Colonic mucosa (tissue), 4 donors: ENCODE measurements at places on chromosomes 5 and 9. TPM values are rescaled to one million over a fixed set of nuclear protein-coding genes. Genes with fewer than 3 reads are reported as not detected.

The IFNA2 gene
- not detected for total RNA-seq

GRCh38 chr5:136808756-136809155 lies 443.4 kb upstream of the TRPC7 start:
- DNase-seq: no peak

DNA sequence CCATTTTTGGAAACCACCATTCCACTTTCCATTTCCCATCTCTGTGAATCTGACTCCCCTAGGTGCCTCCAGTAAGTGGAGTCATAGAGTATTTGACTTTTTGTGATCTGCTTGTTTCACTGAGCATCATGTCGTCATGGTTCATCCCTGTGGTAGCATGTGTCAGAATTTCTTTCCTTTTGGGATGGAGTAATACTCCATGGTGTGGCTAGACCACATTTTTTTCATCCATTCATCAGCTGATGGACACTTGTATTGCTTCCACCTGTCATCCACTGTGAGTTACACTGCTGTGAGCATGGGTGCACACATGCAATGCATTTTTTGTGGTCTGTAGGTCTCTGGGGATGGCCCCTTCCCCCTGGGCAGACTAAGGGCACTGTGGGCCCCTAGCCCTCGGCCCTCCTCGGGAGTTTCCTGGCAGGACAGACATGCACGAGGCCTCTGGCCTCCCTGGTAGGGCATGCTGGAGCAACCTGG lies 115.9 kb downstream of the GADD45G start:
- DNase-seq: no peak

DNA sequence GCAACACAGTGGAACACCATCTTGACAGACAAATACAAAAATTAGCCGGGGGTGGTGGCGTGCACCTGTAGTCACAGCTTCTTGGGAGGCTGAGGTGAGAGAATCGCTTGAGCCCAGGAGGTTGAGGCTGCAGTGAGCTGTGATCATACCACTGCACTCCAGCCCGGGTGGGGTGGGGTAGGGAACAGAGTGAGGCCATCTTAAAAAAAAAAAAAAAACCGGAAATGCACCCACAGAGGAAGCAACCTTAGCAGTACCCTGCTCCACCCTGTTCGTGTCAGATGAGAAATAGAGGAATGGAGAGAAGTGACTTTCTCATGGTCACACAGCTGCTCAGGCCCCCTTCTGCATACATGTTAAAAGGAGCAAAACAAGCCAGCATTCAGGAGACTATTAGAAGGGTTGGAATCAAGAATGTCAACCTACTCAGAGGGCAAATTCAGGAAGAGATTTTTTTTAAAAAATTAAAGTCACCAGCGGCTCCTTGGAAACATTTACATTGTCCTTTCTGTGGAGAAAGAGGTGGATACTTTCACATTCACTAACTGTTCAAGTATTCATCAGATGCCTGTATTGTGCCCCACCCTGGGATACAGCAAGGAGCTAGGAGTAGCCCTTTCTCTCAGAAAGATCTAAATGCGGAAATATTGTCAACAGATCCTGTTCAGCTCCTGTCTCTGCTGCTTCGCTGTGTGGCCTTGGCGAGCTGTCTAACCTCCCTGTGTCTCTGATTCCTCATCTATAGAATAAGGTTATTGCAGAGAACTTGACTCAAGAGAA lies 41.0 kb downstream of the CYFIP2 start:
- DNase-seq: no peak

- no peak for DNase-seq
These were observed 1.4 kb downstream of the MYO10 start for GRCh38 chr5:16934677-16935153.

DNA sequence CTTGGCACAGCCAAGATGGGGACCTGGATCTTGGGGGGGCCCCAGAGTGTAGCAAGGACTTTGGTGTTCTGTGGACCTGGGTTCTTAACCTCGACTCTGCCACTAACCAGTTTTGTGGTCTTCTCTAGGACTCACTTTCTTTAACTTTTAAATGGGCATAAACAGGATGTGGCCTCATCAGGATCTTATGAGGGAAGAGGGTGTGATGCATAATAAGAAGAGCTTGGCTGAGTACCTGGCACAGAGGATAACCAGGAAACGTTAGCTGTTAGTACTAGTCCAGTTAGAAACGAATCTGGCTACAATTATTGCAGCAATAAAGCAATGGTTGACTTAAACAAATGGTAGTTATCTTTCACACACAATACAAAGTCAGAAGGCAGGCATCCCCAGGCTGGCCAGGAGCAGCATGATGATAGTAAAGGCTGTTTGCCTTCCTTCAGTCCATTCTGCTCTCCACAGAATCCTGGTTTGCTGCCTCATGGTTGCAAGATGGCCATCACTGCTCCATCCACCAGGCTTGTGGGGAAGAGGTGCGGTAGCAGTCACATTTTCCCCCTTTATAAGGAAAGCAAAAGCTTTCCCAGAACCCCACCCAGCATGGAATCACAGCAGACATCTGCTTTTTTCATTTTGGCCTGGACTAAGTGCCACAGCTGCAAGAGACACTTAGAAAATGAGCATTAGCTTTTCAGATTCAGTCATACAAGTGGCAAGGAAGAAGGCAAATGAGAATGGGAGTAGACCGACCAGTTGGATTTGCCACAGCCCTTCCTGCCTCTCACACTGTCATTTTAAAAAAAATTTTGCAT lies 225.0 kb downstream of the AOPEP start:
- peak; percentile 52 for DNase-seq

DNA sequence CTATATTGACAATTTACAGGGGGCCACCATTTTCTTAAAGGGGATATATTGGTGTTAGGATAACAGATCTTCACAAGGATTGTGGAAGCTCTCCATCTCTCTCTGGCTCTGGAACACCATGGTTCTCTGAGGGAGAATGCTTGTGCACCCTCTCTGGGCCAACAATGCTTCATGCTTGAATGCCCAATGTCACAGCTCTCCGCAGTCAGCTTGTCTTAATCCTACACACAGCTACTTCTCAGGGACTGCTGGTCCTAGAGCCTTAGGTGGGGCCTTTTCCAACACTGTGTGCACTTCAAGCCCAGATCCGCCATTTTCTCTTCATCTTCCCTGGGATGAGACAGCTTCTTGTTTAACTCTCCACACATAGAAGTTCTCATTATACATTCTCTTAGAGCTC lies 6.9 kb upstream of the PDLIM4 start:
- DNase-seq: no peak

GRCh38 chr9:124852829-124853531 lies at the start of gene WDR38:
Gene WDR38, plus strand, starts transcription at chr9:124853460. Its CDS starts 72 bp downstream, at chr9:124853532.
- DNase-seq: peak; percentile 64

- DNase-seq: no peak
These were observed at the start of gene CCDC180 for GRCh38 chr9:97307500-97308163. Gene CCDC180, plus strand, starts transcription at chr9:97307659. Its CDS starts 405 bp downstream, at chr9:97308064.

- DNase-seq: no peak
These were observed 334.4 kb downstream of the KCTD16 start for GRCh38 chr5:144504929-144505577.

DNA sequence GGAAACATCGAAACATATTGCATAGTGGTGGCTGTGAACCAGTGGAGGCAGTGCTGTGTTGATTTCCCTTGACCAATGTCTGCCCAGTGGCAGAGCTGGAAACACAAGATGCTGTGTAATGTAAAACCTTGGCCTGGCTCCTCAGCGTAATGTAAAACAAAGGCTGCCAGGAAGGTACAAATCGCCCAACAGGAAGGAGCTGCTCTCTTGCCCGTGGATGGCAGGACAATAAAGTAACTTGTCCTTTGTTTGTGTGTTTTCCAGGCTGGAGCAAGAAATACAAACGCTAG lies 143.4 kb downstream of the PALM2AKAP2 start:
- no peak for DNase-seq

DNA sequence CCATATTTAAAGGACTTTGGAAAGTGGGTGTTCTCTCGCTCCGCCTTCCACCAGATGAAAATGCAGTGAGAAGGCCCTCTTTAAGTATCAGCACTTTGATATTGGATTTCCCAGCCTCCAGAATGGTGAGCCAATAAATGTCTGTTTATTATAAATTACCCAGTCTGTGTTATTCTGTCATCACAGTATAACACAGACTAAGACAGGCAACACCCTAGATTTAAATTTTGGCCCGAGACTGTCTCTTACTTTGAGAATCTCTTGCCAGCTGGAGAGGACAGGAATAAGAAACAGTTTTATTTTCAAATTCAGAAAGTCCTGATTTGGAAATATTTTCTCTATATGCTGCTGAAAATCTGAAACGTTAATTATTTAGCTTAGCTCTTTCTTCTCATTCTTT lies 21.5 kb downstream of the FAM151B start:
- DNase-seq: no peak

DNA sequence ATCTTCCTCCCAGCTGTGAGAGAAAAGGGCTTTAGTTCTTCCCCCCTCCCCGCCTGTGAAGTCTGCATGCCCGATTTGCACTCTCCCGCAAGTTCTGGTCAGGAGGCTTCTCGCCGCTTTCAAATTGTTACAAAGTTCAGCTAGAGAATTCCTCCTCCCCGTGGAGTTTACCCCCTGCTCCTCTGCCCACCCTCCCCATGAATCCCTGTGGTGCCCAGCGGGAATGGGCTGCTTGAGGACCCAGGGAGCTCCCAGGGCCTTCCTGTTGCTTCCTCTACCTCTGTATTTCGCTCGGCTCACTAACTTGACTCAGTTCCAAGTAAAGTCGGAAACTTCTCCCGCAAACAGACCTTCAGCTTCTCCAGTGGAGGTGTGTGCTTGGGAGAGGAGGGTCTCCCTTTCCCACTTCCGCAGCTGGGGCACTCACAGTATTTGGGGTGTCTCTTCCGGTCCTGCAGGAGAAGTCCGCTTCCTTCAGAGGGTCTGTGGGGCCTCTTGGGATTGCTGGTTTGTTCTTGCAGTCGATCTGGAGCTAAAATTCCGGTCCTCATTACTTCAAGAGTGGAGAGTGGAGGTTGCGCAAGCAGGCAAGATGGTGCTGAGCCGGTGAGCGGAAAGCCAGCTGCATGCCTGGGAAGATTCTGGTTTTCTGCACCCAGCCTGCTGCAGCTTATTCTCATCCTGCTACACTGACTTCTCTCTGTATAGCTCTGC lies 97.8 kb downstream of the ADAMTS12 start:
- DNase-seq: no peak

DNA sequence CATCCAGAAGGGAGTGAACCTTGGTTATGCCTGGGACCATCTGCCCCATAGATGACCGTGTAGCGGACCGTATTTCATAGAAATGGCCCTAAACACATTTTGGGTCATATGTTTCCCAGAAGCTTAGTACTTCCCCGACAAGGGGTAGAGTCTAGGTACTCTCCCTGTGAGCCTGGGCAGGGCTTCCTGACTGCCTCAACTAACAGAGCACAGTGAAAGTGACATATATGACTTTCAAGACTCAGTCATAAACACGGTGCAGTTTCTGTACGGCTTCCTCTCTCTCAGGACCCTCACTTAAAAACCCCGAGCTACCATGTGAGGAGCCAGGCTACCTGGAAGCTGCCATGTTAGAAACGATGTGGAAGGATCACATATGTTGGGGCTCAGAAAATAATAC lies 20.9 kb downstream of the C9orf57 start:
- DNase-seq: no peak
